ENCODE measurements at places on chromosomes 12 and 14. TPM values are rescaled to one million over a fixed set of nuclear protein-coding genes. Genes with fewer than 3 reads are reported as not detected.

Gene SPATS2
- total RNA-seq = 23.3 TPM

Gene SPTB
- total RNA-seq = not detected

Gene TAS2R20
- 5.4 TPM for total RNA-seq

Gene SERPINA9
- total RNA-seq = under 0.01 TPM

Gene TMEM253
- not detected for total RNA-seq

Gene OR6C76
- total RNA-seq = not detected

DNA sequence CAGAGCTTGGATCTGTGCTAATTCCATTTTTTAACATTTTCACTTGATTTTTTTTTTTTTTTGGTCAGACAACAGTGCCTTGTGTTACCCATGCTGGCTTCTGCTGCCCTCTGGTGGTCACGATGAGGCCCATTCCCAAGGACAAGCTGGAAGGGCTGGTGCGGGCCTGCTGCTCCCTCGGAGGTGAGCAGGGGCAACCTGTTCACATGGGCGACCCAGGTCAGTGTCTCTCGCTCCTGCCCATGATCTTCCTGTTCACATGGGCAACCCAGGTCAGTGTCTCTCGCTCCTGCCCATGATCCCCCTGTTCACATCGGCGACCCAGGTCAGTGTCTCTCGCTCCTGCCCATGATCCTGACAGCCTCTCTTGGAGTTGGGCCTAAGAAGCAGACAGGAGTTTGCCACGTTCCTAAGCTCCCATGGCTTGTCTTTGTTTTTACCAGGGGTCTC, 59.4 kb downstream of the DGLUCY start:
- no peaks in the 10 kb centered on the region for H3K27me3 ChIP-seq
- no peak overlapping the region for H3K4me3 ChIP-seq
- no peaks in the 10 kb centered on the region for H3K4me1 ChIP-seq
- H3K36me3 ChIP-seq = no peaks in the 10 kb centered on the region
- peak; percentile 92 for DNase-seq
- H3K27ac ChIP-seq = no peak overlapping the region

GRCh38 chr12:118606690-118607089, 230.3 kb downstream of the SUDS3 start:
- no peak overlapping the region for H3K4me3 ChIP-seq
- no peak for DNase-seq
- H3K27me3 ChIP-seq = no peaks in the 10 kb centered on the region
- H3K36me3 ChIP-seq = no peaks in the 10 kb centered on the region
- no peak overlapping the region for H3K27ac ChIP-seq

DNA sequence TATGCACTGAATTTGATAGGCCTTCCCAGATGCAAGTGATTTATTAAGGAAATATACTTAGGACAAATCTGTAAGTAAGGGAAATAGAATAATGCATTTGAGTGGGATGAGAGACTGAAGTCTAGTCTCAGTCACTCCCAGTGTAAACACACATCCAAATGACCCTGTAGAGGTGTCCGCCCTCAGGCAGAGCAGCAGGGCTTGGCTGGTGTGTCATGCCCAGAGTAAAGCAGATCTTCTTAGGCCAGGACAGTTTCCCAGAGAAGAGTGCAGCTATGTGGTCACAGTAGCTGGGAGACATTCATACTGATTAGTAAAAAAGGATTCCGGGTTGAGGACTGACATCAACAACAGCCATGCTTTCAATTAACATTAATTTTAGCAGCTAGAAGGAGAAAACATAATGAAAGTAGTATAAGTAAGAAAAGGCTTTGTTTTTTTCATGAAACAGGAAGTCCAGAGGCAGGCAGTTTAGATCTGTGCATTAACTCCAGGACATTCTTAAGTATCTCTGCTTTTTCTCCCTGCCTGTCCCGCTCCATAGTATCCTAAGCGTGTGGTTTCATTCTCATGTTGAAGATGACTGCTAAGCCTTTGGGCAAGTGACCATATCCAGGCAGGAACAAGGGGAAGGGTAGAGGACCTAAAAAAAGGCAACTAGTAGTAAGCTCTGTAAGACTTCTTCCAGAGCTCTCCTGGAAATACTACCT, 35.7 kb downstream of the CNTN1 start:
- H3K27ac ChIP-seq = no peak overlapping the region
- DNase-seq = no peak
- no peaks in the 10 kb centered on the region for H3K36me3 ChIP-seq
- no peak overlapping the region for H3K4me3 ChIP-seq

DNA sequence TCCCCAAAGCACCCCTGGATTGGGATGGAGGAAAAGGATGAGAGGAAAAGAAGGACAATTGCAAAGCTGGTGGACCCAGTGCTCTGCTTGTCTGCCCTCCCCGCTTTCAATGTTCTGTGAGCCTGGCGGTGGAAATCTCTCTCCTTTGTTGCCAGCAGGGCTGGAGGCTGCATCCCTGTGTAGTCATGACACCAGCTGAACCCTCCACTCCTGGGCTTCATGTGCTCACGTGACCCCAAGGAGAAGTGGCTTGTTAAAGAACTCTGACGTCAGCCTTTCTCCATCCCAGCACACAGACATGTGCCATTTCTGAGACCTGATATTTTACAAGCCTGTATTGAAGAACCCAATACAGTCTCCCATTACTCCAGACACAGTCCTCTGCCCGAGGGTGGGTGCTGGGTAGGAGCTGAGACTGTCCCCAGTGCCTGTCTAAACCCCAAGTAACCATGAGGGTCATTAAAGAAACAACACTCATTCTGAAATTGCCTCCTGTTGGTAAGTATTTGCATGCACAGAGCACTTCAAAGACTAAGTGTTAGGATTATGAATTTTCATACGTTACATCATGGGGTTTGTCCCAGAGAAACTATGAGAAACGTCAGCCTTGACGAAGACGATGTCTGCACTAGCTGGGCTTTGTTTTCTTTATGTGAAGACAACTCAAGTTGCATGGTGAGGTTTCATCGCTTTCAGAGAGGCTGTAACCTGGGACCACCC, 21.7 kb downstream of the GALNT16 start:
- no peak overlapping the region for H3K4me3 ChIP-seq
- H3K4me1 ChIP-seq = no peaks in the 10 kb centered on the region
- H3K27me3 ChIP-seq = no peaks in the 10 kb centered on the region

- no peak overlapping the region for H3K27ac ChIP-seq
- no peaks in the 10 kb centered on the region for H3K27me3 ChIP-seq
- H3K36me3 ChIP-seq = no peaks in the 10 kb centered on the region
- no peak for DNase-seq
- no peaks in the 10 kb centered on the region for H3K4me1 ChIP-seq
- no peak overlapping the region for H3K4me3 ChIP-seq
Measured at GRCh38 chr12:102681747-102682146, 201.4 kb upstream of the IGF1 start.

GRCh38 chr14:89524990-89525667, 108.1 kb upstream of the FOXN3 start:
- no peaks in the 10 kb centered on the region for H3K4me1 ChIP-seq
- no peak for DNase-seq
- no peaks in the 10 kb centered on the region for H3K36me3 ChIP-seq

DNA sequence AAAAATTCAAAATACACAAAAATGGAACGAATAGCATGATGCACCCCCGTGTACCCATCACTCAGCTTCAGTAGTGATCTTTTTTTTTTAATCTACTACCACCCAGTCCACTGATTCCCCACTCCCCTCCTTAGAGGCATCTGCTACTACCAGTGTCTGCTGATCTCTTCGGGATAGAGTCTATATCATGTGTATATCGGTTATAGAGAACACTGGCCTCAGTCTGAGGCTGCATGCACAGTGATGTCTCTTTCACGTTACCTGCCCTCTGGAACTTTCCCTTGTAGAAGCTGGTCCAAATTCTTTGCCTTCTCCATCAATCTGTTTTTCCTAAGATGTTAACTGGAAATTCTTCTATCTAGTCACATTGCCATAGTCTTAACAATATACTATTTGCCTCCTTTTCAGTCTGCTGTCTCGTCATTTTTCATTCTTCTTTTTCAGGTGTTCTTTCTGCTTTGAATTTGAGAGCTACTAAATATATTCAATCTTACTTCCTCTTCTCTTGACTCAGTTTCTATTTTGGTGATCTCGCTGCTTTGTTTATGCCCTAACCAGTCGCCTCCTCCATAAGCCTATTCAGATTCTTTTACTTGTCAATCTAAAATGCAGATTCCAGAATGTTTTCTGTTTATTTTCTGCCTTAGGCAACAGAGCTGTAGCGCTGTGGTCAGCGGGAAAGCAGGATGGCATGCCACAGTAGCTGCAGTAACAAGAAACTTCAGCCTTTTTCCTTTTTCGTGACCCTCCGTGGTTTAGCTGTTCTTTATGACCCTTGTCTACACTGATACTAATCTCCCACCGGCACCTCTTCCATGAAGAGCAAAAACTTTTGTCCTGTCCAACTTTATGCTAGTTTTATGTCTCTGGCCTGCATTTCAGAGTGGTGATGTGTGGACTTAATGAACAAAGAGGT, 67.0 kb downstream of the FBXW8 start:
- H3K4me3 ChIP-seq = no peak overlapping the region
- H3K36me3 ChIP-seq = peaks cover 8% of the 10 kb centered on the region
- H3K27ac ChIP-seq = no peak overlapping the region
- no peaks in the 10 kb centered on the region for H3K27me3 ChIP-seq
- DNase-seq = no peak
- peaks cover 14% of the 10 kb centered on the region for H3K4me1 ChIP-seq

DNA sequence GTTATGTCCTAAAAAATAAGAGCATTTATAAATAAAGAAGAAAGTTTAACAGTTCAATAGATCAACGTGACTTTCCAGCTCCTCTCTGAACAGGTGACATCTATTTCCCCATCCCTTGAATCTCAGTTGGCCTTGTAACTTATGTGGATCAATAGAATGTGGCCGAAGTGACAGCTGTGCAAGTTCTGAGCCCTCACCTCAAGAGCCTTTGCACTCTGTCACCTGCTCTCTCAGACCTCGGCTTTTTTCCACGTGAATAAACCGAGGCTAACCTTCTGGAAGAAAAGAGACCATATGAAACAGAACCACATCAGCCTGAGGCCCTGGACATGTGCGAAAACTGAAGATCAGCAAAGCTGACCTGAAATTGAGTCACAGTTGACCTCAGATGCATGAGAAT, 253.0 kb downstream of the DAD1 start:
- no peaks in the 10 kb centered on the region for H3K27me3 ChIP-seq
- peak; percentile 6 for DNase-seq
- no peak overlapping the region for H3K27ac ChIP-seq
- no peaks in the 10 kb centered on the region for H3K4me1 ChIP-seq
- no peaks in the 10 kb centered on the region for H3K36me3 ChIP-seq
- H3K4me3 ChIP-seq = no peak overlapping the region

DNA sequence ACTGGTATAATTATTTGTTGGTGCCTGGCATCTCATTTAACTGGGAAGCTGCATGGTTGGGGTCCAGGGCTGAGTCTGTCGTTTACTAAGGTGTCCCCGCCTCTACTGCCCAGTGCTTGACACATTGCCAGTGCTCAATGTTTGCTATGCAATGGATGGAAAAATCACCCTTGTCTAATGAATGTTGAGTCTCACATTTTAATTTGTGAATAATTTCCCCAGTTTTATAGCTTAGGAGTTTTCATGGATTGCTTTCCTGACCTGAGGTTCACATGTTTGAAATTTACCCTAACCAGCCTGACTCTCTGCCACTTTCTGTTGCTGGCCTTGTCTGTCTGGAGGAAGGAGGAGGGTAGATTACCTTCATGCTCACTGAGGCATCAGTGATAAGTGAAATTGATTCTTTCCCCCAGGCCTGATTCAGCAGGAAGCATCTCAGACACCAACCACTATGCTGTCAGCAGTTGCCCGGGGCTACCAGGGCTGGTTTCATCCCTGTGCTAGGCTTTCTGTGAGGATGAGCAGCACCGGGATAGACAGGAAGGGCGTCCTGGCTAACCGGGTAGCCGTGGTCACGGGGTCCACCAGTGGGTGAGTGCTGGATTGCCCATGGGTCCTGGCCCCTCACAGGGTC, 2.4 kb downstream of the DHRS2 start:
- peaks cover 29% of the 10 kb centered on the region for H3K4me1 ChIP-seq
- peaks cover 2% of the 10 kb centered on the region for H3K27me3 ChIP-seq
- no peak overlapping the region for H3K27ac ChIP-seq
- no peaks in the 10 kb centered on the region for H3K36me3 ChIP-seq

GRCh38 chr12:76927170-76927784, 48.5 kb upstream of the CSRP2 start:
- H3K27me3 ChIP-seq = peaks cover 14% of the 10 kb centered on the region
- no peaks in the 10 kb centered on the region for H3K36me3 ChIP-seq
- no peak overlapping the region for H3K27ac ChIP-seq

GRCh38 chr12:1992732-1993131, 11.5 kb downstream of the DCP1B start:
- peaks cover 43% of the 10 kb centered on the region for H3K36me3 ChIP-seq
- H3K4me1 ChIP-seq = peaks cover 27% of the 10 kb centered on the region
- no peak overlapping the region for H3K4me3 ChIP-seq
- no peaks in the 10 kb centered on the region for H3K27me3 ChIP-seq

GRCh38 chr14:96576937-96577336, 74.8 kb downstream of the PAPOLA start:
- no peak for DNase-seq
- peaks cover 17% of the 10 kb centered on the region for H3K4me1 ChIP-seq
- H3K36me3 ChIP-seq = no peaks in the 10 kb centered on the region
- H3K4me3 ChIP-seq = no peak overlapping the region

DNA sequence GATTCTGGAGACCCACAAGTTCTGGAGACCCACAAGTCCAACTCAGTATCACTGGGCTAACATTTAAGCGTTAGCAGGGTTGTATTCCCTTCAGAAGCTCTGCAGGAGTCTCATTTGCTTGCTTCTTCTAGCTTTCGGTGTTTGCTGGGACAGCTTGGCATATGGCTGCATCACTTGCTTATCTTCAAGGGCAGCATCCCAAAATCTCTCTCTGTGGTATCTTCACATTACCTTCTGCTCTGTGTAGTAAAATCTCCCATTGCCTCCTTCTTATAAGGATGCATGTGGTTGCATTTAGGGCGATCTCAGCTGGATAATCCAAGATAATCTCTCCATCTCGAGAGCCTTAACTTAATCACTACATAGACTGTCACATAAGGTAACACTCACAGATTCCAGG, 7.3 kb upstream of the CNTN1 start:
- H3K27ac ChIP-seq = no peak overlapping the region
- H3K36me3 ChIP-seq = no peaks in the 10 kb centered on the region
- no peak for DNase-seq
- no peaks in the 10 kb centered on the region for H3K4me1 ChIP-seq
- H3K27me3 ChIP-seq = no peaks in the 10 kb centered on the region
- no peak overlapping the region for H3K4me3 ChIP-seq

DNA sequence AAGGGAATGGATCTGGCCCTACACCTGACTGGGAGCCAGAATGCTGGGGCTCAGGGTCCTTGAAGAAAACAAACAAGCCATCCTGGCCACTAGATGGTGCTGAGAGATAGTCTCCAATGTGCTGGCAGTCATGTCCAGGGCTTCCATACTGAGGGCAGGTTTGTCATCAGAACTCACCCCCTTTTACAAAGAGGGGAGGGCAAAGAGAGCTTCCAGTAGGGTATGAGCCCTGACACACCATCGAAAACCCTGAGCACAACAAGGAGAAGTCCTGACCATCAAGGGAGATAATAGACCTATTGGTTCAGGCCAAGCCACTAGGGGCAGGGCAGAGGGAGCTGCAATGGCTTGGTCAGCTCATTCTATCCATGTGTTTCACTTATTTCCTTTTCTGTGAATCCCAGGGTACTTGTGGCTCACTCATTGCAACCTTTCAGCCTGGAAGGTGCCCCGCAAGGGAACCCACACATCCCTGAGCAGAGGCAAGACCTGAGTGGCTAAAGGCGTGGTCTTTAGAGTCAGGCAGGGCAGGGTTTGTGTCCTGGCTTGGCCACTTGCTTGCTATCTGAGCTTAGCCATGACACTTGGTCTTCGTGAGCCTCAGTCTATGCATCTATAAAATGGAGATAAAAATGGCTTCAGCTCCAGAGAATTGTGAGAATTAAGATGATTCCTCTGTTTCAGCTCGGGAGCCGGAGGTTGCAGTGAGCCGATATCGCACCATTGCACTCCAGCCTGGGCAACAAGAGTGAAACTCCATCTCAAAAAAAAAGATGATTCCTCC, 6.2 kb upstream of the PLEKHH1 start:
- H3K27ac ChIP-seq = no peak overlapping the region
- H3K4me1 ChIP-seq = no peaks in the 10 kb centered on the region
- DNase-seq = peak; percentile 83
- H3K4me3 ChIP-seq = no peak overlapping the region
- no peaks in the 10 kb centered on the region for H3K36me3 ChIP-seq
- peaks cover 38% of the 10 kb centered on the region for H3K27me3 ChIP-seq

Data from osteoblast (primary cell).